ENCODE measurements at places on chromosomes 5 and 9.

DNA sequence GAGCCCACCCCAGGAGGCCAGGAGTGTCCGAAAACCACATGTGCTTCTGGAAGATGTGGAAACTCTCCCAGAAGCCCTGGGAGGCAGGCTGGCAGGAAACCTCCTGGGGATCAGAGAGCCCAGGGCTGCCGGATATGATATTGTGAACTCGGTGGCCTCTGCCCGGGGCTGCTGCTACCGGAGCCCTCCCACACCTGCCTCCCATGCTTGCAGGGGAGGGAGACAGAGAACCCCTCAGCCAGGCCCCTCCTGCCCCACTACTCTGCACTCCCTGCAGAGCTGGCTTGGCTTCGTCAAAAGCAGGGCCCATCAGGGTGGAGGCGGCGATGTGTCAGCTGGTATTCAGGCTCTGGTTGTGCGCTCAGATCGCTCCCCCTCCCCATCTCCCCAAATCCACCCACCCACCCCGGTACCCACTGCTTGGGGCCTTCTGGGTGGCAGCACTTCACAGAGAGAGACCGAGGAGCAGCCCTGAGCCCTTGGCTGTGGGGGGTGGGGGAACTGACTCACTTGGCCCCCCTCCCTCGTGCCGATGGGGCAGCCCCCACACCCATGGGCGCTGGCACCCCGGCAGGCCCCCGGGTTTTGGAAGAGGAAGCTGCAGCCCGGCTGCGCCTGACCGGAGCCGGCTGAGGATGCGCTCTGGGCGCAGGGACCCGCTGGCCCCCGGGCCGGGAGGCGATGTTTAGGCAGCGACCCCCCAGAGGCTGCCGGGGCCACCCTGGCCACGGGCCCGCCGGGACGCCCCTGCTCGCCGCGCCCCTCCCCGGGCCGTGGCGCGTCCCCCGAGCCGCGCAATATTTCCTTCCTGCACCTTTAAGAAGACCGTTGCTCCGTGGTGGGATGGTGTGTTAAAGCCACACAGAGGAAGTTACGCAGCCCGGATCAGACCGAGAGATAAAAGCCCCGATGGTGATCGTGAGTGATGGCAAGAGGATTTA is 786 bp upstream of the NTNG2 start:
- peak; percentile 48 for DNase-seq

DNA sequence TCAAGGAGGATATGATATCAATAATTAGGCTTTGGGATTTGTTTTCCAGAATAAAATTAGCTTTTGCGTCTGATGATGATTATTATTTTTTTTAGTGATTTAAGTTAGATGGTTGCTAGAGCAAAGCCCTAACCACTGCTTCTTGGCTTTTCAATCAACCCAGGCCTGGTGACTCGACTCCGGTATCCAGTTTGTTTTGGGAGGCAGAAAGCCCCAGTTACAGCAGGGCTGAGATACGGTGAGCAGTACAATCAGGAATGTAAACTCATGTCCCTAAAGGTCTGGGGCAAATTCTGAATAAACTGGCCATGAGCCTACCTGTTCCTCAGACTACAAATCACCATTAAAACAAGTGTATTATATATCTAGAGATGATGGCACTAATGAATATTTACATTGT is 24.4 kb upstream of the CYFIP2 start:
- no peak for DNase-seq

- DNase-seq: no peak
Observed at GRCh38 chr5:54516051-54516655, 1.4 kb upstream of the SNX18 start.

DNA sequence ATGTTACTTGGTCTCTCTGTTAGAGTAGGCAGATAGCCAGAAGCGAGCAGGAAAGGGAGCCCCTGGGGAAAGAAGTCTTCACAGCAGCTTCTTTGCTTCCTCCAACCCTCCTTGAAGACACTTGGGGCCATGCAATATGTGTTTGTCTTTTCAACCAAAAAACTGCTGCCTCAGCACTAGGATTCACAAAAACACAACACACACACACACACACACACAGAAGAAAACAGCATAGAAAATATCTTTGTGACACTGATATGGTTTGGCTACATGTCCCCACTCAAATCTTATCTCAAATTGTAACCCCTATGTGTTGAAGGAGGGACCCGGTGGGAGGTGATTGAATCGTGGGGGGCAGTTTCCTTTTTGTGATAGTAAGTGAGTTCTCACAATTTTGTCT is 133.3 kb downstream of the CDH12 start:
- no peak for DNase-seq

DNA sequence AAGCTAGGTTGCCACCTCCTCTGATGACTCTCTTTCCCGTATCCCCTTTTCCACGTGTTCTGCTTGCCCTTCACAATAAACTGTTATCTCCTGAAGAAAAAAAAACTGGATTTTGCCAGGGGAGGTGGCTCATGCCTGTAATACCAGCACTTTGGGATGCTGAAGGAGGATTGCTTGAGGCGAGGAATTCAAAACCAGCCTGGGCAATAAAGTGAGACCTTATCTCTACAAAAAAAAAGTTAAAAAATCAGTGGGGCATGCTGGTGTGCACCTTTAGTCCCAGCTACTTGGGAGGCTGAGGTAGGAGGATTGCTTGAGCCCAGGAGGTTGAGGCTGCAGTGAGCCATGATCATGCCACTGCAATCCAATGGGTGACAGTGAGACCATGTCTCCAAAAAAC is 81.7 kb upstream of the IL6ST start:
- no peak for DNase-seq

DNA sequence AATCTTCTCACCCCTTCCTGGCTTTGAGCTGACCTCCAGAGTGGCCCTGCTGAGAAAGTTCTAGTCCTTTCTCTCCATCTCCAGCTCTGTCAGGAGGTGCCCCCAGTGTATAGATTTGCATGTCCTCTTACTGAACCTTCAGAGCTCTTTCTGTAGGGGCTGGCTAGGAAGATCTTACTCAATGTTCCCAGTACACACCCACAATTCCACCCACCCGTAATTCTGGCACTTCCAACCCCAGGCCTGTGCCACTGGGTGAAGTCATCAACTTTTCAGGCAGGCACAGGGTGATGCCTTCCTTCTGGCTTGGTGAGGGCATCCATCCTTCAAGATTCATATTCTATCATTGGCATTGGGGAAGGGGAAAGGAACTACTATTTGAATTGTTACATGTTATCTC is 75.9 kb downstream of the ACER2 start:
- no peak for DNase-seq

DNA sequence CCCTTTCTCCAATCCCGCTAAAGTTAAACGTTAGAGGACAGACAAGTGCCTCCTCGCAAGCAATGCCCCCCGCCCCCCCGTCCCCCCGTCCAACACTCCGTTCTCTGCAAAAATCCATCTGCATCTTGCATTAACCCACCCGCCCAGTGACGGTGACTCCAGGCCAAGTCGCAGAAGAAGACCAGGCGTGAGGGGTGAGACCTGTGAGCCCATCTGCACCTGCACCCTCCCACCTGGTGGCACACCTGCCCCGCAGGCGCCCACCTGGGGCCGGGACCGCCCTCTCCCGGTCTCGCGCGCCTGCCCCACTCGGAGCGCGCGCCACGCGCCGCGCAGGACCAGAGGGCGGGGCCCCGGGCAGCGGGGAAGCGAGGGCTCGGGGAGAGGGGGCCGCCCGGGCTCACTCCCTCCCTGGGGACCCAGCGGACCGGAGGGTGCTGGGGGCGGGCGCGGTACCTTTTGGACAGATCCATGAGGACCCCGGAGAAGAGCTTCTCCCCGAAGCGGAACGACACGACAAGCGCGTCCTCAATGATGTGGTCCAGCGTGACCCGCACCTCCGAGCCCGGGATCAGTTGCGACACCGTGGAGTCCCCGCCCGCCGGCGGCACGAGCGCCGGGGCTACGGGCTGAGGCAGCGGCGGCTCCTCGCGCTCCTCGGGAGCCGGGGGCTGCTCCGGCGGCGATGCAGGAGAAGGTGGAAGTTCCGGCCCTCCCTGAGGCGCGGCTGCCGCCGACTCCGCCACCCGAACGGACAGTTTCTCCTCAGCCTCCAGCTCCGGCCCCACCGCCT is 705 bp downstream of the PWWP2A start:
- no peak for DNase-seq

- no peak for DNase-seq
Observed at GRCh38 chr9:83706676-83707517, 861 bp downstream of the UBQLN1 start.
